D721Med (cell line): ENCODE measurements at places on chromosomes 6 and 20.

- no peak for DNase-seq
Measured at GRCh38 chr6:85285114-85285513, 164.8 kb upstream of the NT5E start.

GRCh38 chr20:2402271-2402980, 21.7 kb downstream of the TGM6 start:
- no peak for DNase-seq

DNA sequence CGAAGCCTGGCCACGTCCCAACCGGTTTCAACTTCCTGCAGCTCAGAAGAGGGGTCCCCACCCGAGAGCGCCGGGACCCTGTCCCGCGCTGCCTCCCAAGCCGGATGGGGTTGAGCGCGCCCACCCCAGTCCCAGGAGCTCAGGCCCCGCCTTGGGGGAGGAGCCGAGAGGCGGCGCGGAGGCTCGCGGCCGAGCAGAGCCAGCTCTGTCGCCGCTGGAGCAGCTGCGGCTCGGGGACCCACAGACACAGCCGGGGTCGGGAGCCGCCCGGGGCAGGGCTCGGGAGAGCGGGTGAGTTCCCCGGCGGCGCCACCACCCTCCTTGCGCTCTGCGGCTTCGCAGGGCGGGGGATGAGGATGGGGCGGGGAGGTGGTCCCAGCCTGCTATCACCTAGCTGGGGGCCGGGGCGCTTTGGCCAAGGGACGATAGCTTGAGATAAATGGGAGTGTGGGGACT, at the start of gene PPP1R16B:
Gene PPP1R16B (plus strand): TSS at position 196 of the 456 bp plus-strand sequence. CDS start 30,229 bp downstream, outside the sequence.
- no peak for DNase-seq

GRCh38 chr6:123016431-123017103, 20.5 kb downstream of the CLVS2 start:
- DNase-seq = no peak

DNA sequence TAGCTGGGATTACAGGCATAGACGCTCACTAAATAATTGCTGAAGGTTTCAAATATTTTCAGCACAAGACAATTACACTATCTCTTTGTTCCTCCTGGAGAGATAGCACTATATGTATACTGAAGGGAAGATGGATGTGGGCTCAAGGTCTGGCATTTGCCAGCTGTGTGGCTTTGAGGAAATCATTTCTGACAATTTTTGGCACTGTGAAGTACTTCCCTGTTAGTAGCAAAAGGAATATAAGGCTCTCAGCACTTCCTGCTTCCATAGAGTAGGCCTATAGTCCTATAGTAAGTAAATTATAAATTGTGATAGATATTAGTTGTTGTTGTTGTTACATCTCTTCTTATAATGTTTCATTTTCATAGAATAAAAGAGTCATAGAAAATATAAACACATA, 271.1 kb downstream of the SAMD5 start:
- DNase-seq = no peak

DNA sequence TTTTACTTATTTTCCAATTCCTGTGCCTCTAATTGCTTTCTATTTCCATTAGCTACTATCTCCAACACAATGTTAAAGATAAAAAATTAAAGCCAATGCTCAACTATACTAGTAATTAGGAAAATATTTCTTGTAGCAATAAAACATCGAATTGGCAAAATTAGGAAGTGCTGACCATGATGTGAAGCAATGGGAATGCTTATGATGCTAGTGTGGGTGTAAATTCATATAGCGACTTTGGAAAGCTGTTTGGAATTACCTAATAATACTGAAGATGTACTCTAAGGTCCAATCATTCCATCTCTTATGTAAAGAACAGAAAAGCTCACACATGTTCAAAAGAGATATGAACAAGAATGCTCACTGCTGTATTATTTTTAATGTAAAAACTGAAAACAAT, 78.2 kb downstream of the UBE3D start:
- DNase-seq = no peak

DNA sequence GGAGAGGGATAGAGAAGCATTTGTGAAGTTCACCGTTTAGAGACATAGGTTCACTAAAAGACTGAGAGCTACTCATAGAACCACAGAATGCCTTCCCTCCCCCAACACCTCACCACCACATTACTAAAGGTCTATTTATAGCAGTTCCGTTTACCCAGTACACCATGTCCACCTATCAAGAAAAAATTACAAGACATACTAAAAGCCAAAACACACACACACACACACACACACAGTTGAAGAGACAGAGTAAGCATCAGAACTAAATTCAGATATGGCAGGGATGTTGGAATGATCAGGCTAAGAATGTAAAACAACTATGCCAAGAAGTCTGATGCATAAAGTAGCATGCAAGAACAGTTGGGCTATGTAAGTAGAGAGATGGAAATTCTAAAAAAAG, 52.3 kb downstream of the SLC22A3 start:
- DNase-seq = no peak

DNA sequence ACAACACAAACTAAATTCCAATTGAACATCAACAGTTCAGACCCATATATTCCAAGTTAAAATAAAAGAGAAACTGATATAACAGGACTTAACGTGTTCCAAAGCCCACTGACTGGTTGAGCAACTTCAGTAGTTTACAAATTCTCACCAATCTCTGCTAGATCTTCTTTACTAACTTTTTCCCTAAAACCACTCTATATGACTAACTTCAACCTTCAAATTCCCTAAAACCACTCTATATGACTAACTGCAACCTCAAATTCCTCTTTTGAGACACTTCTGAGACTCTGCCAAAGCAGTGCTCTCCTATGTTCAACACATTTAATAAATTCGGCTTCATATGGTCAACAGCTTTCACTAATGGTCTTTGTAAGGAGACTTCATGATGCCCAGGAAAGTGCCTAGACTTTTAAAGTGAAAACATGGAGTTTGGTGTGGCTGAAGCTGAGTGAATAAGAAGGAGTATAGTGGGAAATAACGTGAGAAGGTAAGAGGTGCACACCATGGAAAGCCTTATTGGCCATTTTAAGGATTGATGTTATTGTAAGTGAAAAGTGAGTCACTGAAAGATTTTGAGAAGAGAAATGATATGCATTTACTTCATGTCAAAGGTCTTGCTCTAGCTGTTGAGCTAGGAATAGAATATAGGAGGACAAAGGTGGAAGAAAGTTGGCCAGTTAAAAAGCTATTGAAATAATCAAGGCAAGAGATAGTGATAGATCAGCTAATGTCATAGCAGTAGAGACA, 134.0 kb upstream of the HCRTR2 start:
- DNase-seq = no peak

GRCh38 chr6:28927846-28928245, 4.1 kb upstream of the TRIM27 start:
- DNase-seq = no peak

DNA sequence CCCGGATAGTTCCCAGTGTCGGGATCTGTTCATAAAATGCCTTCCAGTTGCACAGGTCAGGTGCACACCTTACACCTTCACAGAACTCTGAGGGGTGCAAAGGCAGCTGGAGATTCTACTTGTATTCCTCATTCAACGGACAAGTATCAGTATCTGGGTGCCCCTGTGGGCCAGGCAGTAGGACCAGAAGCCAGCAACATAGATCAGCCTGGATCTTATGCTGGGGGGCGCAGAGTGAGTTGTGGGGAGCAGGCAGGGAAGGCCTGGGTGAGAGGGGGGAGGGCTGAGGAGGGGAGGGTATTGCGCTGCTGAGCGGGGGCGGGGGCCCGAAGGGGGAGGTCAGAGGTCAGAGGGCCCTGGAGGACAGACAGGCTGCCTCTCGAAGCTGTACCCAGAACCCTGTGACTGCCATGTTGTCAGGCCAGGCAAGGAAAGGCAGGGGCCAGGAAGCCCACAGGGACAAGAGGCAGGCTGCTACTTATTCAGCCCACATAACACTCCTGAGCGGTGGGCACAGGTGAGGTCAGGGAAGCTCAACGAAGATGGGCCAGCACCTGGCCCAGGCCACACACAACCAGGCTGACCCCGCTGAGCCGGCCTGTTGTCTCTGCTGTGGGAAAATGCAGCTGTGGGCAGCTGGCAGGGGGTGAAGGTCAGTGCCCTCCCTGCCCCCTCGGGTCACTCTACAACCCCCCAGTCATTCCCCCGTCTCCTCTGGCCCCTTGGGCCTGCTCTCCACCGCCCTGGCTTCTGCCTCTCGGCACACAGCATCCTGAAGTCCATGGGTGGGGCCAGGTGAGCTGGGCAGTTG, 1.1 kb downstream of the OPRL1 start:
- DNase-seq = no peak

DNA sequence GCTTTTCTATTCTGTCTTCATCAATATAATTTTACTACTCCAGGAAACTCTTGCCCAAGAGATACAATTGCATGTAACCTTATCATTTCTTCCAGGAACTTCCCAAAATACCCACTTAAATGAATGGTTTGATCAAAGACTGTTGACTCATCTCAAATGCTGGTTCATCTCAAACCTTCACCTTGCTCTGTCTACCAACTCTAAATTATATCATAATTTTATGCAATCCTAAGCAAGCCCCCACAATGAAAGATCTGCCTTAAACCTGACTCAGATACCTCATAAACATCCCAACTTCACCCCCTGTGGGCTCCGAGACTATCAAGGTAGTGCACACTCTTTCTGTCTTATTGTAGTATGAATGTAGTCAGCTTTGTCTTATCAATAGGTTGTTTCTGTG, 65.5 kb upstream of the GCM1 start:
- DNase-seq = no peak

- no peak for DNase-seq
Measured at GRCh38 chr20:48984575-48985219, 61.4 kb upstream of the CSE1L start.

GRCh38 chr6:105359419-105360370, 43.2 kb downstream of the PREP start:
- DNase-seq = no peak

DNA sequence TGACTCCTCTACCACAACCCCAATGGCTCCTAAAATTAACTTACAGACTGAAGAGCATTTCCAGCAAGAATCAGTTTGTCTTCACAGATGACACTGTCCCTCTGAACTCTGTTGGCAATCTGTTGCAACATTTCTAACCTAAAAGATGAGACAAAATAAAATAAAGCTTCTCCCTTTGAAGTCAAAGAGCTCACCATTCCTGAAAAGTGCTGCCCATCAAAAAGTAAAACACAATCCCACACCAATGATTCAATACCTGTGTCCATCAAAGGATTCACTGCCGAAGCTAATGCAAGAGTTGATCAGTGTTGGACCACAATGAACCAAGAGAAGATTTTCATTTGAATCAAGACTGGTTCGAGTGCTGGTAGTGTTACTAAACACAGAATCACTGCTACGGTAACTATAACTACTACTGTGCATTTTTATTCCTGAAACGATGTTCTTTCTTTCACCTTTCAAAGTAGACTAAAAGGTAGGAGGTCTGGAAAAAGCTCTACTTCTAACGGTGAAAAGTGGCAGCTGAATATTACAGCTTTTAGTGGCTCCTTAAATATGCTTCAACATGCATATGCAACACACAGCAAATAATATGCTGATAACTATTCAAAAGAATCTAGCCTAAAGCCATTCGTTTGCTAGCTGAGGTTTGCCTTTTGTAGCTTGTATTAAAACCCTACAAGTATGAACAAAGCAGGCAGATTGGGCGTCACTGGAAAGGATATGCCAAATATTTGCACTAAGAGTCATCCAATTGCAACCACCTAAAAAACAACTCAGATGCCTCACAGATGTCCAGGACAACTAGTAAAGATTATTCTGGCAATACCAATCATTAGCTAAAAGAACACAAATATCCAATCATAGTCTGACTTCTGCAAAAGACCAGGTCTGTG, at the start of gene DST:
Gene DST (minus strand): TSS at position 524 of the 896 bp plus-strand sequence.
- DNase-seq = no peak

DNA sequence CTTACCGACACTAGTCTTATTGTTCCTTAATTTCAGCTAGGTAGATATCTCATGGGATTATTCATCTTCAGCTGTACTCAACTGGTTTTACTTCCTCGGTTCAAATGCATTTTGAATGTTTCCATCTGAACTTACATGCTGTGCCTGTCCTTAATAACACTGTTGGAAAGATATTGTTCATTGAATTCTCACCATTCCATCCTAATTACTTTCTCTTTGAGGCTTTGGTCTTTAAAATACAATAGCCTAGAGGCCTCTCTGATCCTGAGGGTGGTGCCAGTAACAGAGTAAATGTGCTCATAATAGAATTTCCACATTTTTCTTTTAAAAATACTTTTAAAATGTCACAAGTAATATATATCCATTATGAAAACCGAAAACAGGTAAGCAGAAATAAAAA, 54.0 kb downstream of the IL20RA start:
- no peak for DNase-seq

GRCh38 chr6:107266563-107266962, 151.2 kb upstream of the BEND3 start:
- DNase-seq = no peak

- DNase-seq = no peak
Measured at GRCh38 chr20:63807654-63808053, 23.4 kb downstream of the ZBTB46 start.

- DNase-seq = no peak
Measured at GRCh38 chr6:40764726-40765125, 177.6 kb upstream of the LRFN2 start.

GRCh38 chr6:35059596-35060345, 81.4 kb downstream of the TCP11 start:
- no peak for DNase-seq

DNA sequence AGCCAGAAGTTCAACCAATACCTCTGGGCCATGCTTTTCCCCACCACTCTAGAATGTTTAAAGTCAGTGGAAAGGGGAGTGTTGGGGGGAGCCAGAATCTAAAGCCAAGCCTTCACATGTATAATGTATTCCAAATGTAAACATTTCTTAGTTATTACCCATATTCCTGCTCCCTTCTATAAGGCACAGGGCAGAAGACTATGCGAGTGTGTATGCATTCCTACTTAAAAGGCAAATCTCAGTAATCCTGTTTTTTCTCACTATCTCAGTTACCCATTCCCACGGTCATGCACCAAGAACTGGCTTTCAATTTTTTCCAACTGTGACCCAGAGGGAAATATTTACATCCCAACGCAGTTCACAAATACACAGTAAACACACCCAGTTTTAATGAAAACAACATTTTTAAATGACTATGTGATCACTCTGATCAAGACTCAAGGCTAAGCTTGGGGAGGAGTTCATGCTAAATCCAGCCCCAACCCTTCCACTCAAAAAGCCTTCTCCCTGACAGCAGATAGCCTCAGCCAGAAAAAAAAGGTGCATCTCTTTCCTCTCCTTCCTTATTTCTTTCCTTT, 57.5 kb downstream of the EPB41L2 start:
- DNase-seq = no peak

DNA sequence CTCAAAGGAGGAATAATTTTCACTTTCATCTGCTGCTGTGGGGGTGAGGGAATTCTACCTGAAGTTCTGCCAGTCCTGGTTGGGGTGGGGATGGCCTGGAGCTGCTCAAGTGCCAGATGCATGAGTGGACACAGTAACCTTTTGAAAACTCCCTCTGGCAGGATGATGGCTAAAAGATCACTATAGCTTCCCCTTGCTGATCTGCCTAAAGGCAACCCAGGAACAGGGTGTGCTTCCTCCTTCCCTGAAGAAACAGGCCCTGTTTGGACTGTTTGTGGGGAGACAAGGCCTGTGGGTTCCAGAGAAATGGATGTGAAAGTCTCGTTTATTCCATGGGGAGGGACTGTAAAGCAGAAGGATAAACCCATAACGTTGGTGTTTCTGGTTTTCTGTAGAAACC, 176.9 kb downstream of the DTNBP1 start:
- DNase-seq = no peak

- DNase-seq = no peak
Measured at GRCh38 chr20:8525017-8525343, 392.9 kb downstream of the PLCB1 start.
